Stimulated activated naive B cell treated with anti-CD40 and anti-IgM and Interleukin-4, amounts not matched to agents 10 μg/mL and 1 μg/mL and 100 μg/mL, for 72 hours (primary cell): ENCODE measurements at places on chromosomes 7 and 10.

GRCh38 chr7:35694161-35694783 is 663 bp downstream of the HERPUD2 start:
- H3K27me3 ChIP-seq = no peaks in the 10 kb centered on the region
- DNase-seq = no peak
- peak overlapping the region; percentile 93 for H3K27ac ChIP-seq

GRCh38 chr10:74096777-74097176 is 53.9 kb downstream of the AP3M1 start:
- peaks cover 29% of the 10 kb centered on the region for H3K4me1 ChIP-seq
- no peaks in the 10 kb centered on the region for H3K27me3 ChIP-seq
- peak overlapping the region; percentile 91 for H3K27ac ChIP-seq
- peak overlapping the region; percentile 55 for H3K4me3 ChIP-seq
- peak; percentile 40 for DNase-seq

DNA sequence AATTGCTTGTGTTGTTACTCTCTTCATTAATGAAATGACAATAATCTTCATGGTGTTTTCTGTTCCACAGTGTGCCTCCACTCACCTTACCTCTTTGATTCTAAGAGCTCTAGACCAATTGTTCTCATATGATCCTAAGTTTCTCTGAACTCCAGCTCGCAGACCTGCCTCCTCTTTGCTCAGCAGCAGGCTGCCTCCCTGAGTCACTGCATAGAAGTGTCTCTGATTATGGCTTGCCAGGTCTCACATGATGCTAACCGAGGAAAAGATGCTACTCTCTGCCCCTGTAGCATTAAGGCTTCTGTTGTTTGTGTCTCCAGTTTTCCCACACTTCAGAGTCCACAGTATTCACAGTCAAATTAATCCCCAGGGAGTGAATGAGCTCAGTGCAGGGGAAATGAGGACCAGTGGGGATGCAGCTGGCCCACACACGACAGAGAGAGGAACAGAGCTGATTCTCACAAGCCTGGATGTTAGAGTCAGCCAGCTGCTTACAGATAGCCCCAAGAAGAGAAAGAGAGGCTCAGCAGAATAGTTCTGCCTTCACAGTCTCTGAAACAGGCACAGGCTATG is 145.9 kb upstream of the EGR2 start:
- H3K4me1 ChIP-seq = no peaks in the 10 kb centered on the region
- H3K4me3 ChIP-seq = no peak overlapping the region

DNA sequence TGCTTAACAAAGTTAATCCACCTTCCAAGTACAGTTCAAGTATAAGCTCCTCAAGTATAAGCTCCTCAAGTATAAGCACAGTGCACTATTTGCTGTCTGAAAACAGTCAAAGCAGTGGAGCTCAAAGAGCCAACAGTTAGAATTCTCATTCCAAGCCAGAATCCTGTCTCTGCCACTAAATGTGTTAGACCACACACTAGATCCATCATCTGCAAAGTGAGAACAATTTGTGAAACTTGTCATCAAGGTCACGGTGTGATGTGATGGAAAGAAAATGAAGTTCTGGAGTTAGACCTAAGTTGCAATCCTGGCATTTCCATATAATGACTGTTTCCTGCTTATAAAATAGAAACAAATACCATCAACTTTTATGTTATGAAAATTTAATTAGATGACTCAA is 602.5 kb downstream of the TNS3 start:
- no peak overlapping the region for H3K4me3 ChIP-seq
- peaks cover 5% of the 10 kb centered on the region for H3K27me3 ChIP-seq
- no peak overlapping the region for H3K27ac ChIP-seq
- no peak for DNase-seq
- no peaks in the 10 kb centered on the region for H3K36me3 ChIP-seq
- no peaks in the 10 kb centered on the region for H3K4me1 ChIP-seq

DNA sequence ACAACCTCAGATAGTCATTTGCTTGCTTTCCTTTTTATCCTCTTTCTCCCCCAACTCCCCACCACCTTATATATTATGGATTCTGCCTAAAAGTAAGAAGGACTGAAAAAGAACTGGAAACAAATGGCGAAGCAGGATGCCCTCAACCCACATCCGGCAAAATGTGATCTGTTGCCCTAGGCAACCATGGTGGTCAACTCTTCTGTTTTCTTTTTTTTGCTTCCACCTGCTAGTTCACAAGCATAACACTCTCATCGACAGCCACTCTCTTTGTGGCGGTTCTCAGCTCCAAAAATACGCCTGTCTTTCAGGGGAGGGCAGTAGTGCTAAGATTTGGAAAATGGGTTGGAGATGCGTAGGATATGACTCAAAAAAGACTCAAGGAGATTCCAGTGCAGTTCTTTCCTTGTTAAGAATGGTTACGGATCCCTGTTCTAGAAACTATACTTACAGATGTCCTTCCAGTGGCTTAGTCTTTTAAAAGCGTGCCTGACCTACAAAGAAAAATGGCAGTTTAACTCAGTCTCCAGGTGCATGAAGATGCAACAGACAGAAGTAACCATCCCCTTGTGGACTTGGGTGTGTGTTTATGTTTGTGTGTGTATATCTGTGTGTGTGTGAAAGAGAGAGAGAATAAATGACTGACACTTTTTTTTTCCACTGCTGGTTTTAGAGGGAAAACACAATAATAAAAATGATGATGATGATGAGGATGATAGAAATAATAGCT is 10.7 kb downstream of the APBB1IP start:
- peak overlapping the region; percentile 54 for H3K4me3 ChIP-seq
- peak overlapping the region; percentile 92 for H3K27ac ChIP-seq
- peaks cover 75% of the 10 kb centered on the region for H3K36me3 ChIP-seq
- H3K27me3 ChIP-seq = no peaks in the 10 kb centered on the region
- peak; percentile 41 for DNase-seq

DNA sequence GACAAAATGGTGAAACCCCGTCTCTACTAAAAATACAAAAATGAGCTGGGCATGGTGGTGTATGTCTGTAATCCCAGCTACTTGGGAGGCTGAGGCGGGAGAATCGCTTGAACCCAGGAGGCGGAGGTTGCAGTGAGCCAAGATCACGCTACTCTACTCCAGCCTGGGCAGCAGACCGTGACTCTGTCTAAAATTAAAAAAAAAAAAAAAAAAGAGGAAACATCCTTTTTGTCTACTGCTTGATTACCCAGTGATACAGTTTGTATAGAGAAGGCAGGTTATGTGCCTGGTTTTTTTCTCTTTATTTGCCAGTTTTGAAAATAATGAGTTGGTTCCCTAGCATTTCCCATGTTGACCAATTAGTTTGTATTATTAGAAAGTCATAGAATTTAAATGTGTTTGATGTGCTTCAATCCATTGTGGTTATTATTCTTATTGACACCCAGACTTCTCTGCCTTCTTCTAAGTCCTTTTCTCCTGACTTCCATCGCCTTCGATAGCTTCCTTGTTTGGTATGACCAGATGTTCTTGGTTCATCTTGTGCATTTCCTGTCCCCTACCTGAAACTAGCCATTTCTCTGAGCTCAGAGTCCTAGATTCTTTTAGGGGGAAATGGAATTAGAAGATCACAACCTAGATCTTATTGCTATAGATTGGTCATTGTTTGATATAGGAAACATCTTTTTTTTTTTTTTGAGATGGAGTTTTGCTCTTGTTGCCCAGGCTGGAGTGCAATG is 43.2 kb downstream of the VKORC1L1 start:
- no peak overlapping the region for H3K27ac ChIP-seq
- no peaks in the 10 kb centered on the region for H3K27me3 ChIP-seq
- no peak overlapping the region for H3K4me3 ChIP-seq
- peaks cover 34% of the 10 kb centered on the region for H3K4me1 ChIP-seq
- DNase-seq = no peak

- no peaks in the 10 kb centered on the region for H3K36me3 ChIP-seq
- DNase-seq = no peak
- peaks cover 26% of the 10 kb centered on the region for H3K27me3 ChIP-seq
- no peak overlapping the region for H3K4me3 ChIP-seq
Observed at GRCh38 chr7:141477865-141478264, 73.3 kb upstream of the AGK start.
